Smooth muscle cell of the brain vasculature (primary cell): ENCODE measurements at places on chromosomes 7 and 10.
A peak's percentile ranks its signal among the peaks of the same experiment; 100 is the strongest.

GRCh38 chr10:124484661-124485060 lies 23.0 kb downstream of the LHPP start:
- no peak for DNase-seq

DNA sequence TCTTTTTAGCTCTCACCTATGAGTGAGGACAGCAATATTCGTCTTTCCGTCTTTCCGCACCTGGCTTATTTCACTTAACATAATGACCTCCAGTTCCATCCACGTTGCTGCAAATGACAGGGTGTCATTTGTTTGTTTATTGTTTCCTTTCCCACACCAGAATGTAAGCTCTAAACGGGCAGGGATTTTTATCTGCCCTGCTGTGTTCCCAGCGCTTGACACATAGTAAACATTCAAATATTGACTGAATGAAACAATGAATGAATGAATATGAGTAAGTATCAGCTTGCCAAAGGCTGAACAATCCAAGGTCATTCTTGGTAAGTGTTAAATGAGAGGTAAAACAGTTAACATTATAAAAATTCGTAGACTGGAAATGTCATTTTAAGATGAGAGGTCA lies 12.8 kb downstream of the SH3PXD2A start:
- no peak for DNase-seq

DNA sequence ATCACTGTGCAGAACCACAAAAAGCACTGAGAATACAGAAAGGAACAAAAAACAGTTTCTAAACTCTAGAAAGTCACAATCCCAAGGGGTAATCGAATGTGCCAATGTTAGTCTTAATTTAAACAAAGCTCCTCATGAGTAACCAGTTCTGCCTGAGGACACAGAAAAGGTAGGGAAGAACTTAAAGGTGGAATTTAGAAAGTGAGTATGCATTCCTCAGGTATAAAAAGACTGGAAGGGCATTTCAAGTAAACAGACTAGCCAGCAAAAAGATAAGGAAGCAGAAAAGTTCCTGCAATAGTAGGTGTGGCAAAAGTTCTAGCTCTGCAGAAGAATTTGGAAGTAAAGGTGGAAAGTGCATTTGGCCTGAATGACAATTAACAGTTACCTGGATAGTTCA lies 84.6 kb upstream of the DLX6 start:
- no peak for DNase-seq

DNA sequence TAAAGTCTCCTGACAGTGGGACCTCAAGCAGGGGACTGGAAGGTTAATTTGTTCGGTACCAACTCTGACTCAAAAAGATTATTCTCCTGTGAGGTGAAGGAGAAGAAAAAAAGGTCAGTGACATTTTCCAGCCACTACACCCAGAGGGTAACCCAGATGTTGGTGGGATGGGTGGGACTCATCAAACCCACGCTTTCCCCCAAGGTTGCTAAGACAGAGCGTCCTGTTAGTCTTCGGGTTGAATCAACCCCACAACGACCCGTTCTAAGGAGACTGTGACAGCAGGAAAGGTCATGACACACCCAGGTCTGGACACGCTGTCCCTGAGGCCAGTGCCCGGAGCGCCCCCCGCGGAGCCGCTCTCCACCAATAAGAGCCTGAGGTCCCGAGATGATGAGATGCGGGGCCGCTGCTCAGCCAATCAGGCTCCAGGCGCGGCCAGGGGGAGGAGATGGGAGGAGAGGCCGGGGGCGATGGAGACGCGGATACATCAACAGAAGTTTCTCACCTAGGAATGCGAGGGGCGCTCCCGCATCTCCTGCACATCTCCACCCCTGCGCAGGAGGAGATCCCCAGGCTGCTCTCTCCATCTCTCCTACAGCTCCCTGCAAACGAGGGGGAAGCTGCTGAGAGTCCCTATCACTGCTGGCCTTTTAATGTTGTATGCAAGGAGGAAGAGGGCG lies at the start of gene WNT16:
TSS of gene WNT16 (plus strand) at position 493 of the 683 bp plus-strand sequence. CDS start 293 bp downstream, outside the sequence.
- DNase-seq = no peak

GRCh38 chr10:97291357-97292096 lies 910 bp downstream of the ARHGAP19 start:
- DNase-seq = no peak

DNA sequence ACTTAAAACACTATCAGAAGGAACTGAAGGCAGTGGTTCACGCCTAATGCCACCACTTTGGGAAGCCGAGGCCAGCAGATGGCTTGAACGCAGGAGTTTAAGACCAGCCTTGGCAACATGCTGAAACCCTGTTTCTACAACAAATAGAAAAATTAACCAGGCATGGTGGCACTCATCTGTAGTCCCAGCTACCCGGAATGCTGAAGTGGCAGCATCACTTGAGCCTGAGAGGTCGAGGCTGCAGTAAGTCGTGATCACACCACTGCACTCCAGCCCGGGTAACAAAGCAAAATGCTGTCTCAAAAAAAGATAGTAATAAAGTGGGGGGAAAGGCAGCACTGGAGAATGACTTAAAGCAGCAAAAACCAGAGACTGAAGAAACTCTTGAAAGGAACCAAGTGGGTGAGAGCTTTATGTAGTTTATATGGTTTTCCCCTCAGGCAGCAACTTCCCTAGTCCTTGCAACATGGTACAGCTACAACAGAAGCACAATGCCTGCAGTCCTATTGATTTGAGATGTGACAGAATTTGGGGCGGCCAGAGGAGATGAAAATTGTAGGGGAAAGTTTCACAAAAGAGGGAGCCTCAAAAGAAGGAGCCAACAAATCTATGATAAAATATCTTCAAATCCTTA lies 38.1 kb downstream of the GDI2 start:
- DNase-seq = no peak

GRCh38 chr7:28054531-28055160 lies 125.9 kb downstream of the JAZF1 start:
- no peak for DNase-seq

DNA sequence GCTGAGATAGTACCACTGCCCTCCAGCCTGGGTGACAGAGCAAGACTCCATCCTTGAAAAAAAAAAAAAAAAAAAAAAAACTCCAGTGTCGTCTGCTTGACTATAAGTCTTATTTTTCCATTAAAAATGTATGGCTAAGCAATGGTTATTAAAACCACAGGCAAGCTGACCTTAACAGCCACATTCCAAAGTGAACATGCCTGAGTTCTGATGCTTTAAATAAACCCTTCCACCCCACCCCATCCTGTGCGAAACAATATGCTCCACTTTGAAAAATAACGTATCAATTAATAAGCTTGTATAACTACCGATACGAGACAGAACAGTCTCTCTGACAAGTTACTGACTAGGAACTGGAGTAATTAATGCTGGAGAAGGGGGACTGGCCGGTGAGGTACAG lies 63.7 kb downstream of the LARP4B start:
- DNase-seq = no peak

GRCh38 chr7:22942191-22942590 lies 71.7 kb downstream of the HYCC1 start:
- DNase-seq = no peak

- DNase-seq = no peak
Measured at GRCh38 chr7:33762911-33763306, 142.4 kb upstream of the BMPER start.

DNA sequence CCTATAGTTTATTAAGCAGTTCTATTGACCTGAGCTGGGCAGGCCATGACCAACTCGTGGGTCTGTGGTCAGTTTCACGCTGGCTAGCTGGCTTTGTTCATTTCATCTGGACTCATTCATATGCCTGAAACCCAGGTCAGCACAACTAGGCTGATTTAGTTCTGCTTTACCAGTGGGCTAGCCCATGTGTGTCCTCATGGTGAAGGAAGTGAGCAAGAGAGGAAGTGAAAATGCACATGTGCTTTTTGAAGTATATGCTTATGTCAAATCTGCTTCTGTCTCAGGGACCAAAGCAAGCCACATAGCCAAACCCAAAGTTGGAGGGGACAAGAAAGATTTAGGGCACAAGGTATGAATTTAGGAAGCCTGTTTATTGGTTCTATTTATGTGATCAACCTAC lies 154.5 kb downstream of the RNF133 start:
- DNase-seq = no peak

- peak; percentile 79 for DNase-seq
Measured at GRCh38 chr7:106425017-106425719, 140.4 kb upstream of the NAMPT start.

- no peak for DNase-seq
Measured at GRCh38 chr10:72612203-72612826, 13.6 kb downstream of the MICU1 start.

DNA sequence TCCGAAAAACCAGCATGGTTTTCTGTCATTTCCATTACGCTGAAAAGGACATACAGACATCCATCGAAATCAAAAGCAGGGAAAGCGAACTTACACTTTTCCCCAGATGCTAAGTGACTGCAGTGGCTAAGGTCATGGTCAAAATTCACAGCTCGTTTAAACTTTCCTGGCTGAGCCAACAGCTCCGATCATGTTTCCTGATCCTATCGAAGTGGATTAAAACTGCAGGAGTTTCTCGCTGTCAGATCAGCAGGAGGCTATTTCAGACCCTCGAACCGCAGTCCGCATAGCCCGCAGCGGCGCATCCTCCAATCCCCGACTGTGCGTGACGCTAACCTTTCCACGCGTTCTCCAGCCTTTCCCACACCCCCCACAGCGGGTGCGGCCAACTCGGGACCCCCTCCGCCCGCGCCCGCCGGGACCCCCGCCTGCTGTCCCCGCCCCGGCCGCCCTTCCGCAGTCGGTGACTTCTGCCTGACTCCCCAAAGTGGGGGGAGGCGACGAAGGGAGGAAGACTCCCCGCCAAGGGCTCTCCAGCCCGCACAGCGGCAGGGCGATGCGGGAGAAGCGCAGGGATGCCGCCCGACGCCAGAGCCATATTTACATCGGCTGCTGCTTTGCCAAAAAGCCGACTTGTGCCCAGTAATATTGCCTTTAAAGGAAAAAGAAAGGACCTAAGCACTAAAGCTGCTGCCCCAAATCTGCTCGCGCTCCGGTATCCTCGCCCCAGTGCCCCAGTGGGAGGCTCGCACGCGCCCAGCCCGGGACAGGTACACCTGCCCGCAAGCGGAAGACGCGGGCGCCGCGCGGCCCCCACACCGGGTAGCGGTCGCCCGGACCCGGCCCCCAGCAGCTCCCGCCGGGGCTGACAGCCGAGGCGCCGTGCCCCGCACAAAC lies 1.2 kb downstream of the PIP4K2A start:
- no peak for DNase-seq

- no peak for DNase-seq
Measured at GRCh38 chr7:30422922-30423321, 55.7 kb downstream of the NOD1 start.

- DNase-seq = no peak
Measured at GRCh38 chr10:96276426-96276825, 5.1 kb upstream of the BLNK start.

GRCh38 chr7:123871998-123872867 lies 27.3 kb downstream of the HYAL4 start:
- peak; percentile 28 for DNase-seq

DNA sequence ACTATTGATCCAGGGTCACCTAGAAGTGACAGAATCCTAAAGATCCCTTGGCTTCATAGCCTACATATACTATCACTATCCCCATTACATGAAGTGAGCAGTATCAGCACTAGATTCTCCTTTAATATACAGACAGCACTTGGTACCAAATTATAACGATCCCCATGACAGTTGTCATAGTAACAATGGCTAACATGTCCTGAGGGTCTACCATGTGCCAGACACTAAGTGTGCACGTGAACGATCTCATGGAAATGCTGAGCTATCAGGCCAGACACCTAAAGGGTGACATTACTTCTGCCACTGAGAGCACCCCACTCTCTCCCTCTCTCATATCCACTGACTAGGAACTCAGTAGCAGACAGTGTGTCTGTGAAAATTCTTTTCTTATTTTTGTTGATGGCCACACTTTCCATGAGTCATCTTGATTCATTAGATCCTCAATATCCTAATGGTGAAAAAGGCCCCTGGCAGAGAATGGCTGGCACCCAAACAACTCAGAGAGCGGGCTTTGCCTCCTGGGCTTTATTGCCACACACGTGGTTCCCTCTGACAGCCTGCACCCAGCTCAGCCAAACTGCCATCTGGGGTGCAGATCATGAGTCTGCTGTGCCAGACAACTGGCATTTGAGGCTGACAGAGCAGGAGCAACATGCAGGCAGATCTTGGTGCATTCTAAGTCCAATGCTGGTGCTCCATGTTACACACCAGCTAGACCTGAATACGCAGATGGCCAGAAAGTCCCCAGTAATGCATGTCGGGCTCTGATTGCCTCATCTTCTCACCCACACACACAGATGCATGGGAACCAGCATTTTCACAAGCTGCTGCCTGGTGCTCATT lies 176.3 kb downstream of the DGKI start:
- DNase-seq = no peak

GRCh38 chr7:4107839-4108238 lies 574.3 kb upstream of the FOXK1 start:
- no peak for DNase-seq

- no peak for DNase-seq
Measured at GRCh38 chr7:44491229-44491628, 771 bp upstream of the NUDCD3 start.

GRCh38 chr7:109986701-109987100 lies 1104.2 kb upstream of the LRRN3 start:
- peak; percentile 40 for DNase-seq

DNA sequence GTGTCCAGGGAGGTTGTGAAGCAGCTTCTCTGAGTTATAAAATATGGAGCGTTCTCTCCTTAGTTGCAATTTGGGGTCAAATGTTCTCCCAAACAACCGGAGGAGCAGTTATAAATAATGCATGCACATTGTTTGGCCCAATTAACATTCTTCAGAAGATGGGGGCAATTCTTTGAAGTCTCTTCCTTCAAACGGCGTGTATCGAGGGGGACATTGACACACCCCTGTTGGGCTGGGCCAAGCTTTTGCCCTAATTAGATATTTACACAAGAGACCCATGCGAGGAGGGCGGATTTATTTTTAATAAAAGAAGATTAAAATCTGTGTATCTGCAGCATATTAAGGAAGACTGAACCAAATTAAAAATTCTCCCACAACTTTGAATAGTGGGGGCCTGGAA lies 107.3 kb downstream of the PTPRE start:
- DNase-seq = no peak

DNA sequence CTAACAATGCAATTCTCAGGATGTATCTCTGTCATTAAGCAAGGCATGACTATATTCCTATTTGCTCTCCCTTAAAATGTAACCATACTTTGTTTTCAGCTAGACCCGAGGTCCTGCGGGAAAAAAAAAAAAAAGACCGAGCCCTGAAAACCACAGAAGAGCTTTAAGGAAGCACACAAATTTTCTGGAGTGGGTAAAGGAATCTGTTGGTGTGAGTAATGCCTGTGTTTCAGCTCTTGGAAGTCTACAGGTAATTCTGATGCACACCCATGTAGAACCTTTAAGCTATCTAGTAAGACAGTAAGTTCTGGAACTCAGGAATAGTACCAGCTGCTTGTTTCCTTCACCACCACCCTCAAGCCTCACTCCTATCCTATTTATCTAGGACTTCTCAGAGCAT lies 351.1 kb downstream of the PARD3 start:
- DNase-seq = no peak
